ENCODE measurements at places on chromosomes 2 and 18.

DNA sequence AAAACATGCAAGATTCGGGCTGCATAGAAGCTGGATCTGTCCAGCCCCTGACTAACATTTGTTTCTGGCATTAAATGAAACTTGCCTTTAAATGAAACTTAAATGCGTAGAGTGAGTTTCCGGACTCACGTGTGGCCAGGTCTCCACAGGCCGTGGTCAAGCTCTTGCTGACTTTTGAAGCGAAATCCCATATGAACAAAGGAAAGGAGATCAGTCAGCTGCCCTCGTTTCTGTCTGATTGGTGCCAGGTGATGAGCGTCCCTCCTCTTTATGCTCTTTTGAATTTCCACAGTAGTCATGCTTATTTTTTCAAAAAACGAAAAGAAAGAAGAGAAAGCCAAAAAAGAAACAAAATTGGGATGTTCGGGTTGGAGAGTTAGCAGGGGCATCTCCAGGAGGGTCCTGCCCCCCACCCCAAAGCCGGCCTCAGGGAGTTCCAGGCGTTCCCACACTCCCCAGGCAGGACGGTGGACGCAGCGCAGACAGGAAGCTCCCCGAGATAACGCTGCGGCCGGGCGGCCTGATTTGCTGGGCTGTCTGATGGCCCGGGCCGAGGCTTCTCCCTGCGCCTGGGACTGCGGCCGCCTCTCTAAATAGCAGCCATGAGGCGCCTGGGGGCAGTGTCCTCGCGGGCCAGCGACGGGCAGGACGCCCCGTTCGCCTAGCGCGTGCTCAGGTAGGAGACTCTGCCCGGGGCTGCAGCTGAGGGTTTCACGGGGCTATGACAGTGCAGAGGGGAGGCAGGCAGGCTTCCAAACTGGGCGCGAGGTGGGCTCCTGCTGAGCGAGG is at the start of gene COLEC11:
Gene COLEC11, plus strand, starts transcription at position 620 of the 789 bp plus-strand sequence. CDS start 9,229 bp downstream, outside the sequence.
- H3K4me1 ChIP-seq: no peaks in the 10 kb centered on the region
- H3K36me3 ChIP-seq: no peaks in the 10 kb centered on the region
- no peak for DNase-seq
- H3K27ac ChIP-seq: no peak within 1 kb of the TSS

GRCh38 chr2:36330473-36331395 is 24.8 kb upstream of the CRIM1 start:
- peaks cover 13% of the 10 kb centered on the region for H3K4me1 ChIP-seq
- H3K27ac ChIP-seq: no peak overlapping the region

GRCh38 chr18:53946594-53946993 is 277.9 kb downstream of the MBD2 start:
- H3K27ac ChIP-seq: no peak overlapping the region
- DNase-seq: no peak
- peaks cover 5% of the 10 kb centered on the region for H3K4me1 ChIP-seq
- H3K4me3 ChIP-seq: no peak overlapping the region
- no peaks in the 10 kb centered on the region for H3K27me3 ChIP-seq

DNA sequence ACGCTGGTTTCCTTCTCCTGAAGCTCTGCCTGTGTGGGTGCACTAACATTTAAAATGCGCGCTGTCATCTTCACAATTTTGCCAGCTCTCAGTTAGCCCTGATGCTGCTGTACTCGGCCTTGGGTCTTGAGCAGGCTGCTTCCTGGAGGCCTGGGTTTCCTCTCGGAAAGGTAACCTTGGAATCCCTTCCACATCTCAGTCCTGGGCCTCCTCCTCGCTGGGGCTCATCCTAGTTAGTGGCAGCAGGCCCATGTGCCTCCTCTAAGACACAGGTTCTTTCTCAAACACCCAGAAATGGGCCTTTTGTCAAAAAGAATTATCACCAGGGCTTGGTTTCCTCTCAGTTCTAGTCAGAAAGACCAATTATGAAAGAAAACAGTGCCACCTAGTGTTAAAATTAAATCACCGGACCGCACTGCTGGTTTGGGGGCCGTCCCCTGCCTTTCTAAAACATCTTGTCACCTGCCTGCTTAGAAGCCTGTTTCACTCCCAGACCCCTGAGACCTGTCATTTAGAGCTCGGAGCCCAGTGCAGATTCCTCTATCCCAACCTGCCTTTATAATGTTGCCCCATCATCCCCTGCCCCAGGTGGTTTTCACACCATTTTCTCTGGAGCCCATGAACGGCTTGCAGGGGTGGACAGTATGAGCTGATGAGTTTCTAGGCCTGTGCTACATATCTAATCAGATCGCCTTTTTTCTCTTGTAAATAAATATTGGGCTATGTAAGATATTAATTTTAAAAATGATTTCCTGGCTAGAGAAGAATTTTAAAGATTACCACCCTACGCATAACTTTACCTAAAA is 42.4 kb downstream of the HK2 start:
- H3K4me1 ChIP-seq: no peaks in the 10 kb centered on the region

- H3K27me3 ChIP-seq: no peaks in the 10 kb centered on the region
- no peak for DNase-seq
- H3K4me1 ChIP-seq: no peaks in the 10 kb centered on the region
- H3K27ac ChIP-seq: no peak overlapping the region
Measured at GRCh38 chr2:197209742-197210408, 100.7 kb downstream of the ANKRD44 start.

DNA sequence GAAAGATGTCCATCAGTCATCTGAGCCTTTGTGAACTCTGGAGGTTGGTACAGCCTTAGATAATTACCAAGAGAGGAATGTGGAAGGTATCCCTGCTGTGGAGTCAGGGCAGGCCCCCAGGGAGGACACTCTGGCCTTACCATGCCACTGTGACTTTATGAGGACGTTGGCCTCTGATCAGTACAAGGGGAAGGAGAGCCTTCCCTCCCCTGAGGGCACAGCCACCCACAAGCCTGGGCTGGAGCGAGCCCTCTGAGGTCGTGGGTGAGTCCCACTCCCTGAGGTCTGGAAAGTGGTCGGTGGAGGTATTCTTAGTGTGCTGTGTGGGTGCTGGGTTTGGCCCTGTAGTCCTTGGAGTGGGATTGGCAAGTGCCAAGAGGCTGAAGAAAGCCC is 91.6 kb downstream of the STPG4 start:
- no peak for DNase-seq
- no peak overlapping the region for H3K27ac ChIP-seq
- no peak overlapping the region for H3K4me3 ChIP-seq
- H3K27me3 ChIP-seq: no peaks in the 10 kb centered on the region
- peaks cover 16% of the 10 kb centered on the region for H3K4me1 ChIP-seq

DNA sequence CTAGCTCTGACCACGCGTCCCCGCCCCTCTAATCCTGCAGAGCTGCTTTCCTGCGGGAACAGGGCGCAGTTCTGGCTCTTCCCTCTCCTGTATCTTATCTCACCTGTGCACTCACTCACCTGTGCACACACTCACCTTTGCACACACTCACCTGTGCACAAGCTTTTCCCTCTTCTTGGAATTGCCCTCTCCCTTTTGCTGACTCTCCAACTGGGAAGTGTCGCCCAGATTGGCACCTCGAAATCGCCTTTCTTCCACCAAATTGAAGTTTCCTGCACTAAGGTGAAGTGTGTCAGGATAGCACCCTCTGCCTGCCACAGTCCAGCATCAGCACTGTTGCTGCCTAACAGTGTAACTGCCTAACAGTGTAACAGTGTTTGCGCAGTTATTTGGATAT is 566 bp upstream of the CMPK2 start:
- no peak overlapping the region for H3K27ac ChIP-seq
- H3K36me3 ChIP-seq: no peaks in the 10 kb centered on the region
- peak overlapping the region; percentile 55 for H3K4me3 ChIP-seq
- H3K4me1 ChIP-seq: no peaks in the 10 kb centered on the region
- no peak for DNase-seq
- H3K27me3 ChIP-seq: peaks cover 16% of the 10 kb centered on the region

DNA sequence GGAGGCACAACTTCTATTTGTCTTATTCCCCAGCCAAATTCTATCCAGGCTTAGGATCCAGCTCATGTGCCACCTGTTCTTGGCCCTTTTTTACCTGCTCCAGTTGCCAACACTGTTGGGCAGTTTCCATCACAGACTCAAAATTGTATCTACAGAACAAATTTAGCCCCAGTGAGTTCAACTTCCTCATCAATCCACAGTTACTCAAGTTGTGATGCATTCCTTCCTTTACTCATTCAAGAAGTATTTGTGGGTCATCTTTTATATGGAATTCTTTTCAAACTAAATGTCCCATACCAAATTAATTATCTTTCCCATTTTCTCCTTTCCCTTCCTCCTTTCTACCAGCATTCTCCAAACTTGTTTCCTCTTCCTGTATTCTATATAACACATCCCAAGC is 12.7 kb upstream of the DDX18 start:
- no peak for DNase-seq
- no peaks in the 10 kb centered on the region for H3K27me3 ChIP-seq
- H3K36me3 ChIP-seq: no peaks in the 10 kb centered on the region
- no peak overlapping the region for H3K27ac ChIP-seq

DNA sequence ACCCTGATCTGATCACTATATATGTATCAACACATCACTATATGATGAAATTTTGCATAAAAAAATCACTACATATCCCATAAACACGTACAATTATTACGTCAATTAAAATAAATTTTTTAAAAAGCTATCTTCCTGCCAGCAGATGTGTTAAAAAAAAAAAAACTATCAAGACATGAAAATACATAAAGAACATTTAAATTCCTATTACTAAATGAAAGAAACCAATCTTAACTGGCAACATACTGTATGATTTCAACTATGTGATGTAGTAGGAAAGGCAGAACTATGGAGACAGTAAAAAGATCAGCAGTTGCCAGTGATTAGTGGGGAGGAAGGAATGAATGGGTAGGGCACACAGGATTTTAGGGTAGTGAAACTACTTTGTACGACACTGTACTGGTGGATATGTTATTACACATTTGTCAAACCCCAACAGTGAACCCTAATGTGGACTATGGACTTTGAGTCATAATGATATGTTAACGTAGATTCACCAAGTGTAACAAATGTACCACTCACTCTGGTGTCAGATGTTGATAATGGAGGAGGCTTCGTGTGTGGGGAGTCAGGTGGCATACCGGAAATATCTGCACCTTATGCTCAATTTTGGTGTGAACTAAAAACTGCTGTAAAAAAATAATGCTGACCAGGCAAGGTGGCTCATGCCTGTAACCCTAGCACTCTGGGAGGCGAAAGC is 27.4 kb downstream of the USP34 start:
- DNase-seq: no peak
- H3K27me3 ChIP-seq: no peaks in the 10 kb centered on the region
- H3K4me1 ChIP-seq: no peaks in the 10 kb centered on the region
- H3K4me3 ChIP-seq: no peak overlapping the region
- no peak overlapping the region for H3K27ac ChIP-seq
- H3K36me3 ChIP-seq: no peaks in the 10 kb centered on the region

DNA sequence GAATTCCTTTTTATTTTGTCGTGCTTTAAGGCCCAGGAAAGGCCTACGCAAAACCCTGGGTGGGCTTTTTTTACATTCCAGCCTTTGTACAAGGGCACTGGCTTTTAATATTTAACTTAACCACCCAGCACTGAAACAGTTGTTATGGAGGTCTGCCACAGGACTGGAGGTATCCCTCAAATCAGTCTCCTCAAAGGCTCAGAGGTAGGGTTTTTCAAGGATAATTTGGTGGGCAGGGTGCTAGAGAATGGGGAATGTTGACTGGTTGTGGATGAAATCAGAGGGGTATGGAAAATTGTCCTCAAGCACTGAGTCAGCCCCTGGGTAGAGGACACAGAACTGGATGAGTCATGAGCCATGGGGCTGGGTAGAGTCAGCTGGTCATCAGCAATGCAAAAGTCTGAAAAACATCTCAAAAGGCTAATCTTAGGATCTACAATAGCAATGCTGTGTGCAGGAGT is 443.1 kb downstream of the THSD7B start:
- DNase-seq: no peak
- peaks cover 6% of the 10 kb centered on the region for H3K4me1 ChIP-seq
- no peaks in the 10 kb centered on the region for H3K36me3 ChIP-seq
- H3K27me3 ChIP-seq: no peaks in the 10 kb centered on the region

- no peak for DNase-seq
- H3K36me3 ChIP-seq: no peaks in the 10 kb centered on the region
- no peak overlapping the region for H3K27ac ChIP-seq
- no peak overlapping the region for H3K4me3 ChIP-seq
- no peaks in the 10 kb centered on the region for H3K27me3 ChIP-seq
- H3K4me1 ChIP-seq: no peaks in the 10 kb centered on the region
Measured at GRCh38 chr18:78113136-78113939, 863.7 kb downstream of the GALR1 start.

DNA sequence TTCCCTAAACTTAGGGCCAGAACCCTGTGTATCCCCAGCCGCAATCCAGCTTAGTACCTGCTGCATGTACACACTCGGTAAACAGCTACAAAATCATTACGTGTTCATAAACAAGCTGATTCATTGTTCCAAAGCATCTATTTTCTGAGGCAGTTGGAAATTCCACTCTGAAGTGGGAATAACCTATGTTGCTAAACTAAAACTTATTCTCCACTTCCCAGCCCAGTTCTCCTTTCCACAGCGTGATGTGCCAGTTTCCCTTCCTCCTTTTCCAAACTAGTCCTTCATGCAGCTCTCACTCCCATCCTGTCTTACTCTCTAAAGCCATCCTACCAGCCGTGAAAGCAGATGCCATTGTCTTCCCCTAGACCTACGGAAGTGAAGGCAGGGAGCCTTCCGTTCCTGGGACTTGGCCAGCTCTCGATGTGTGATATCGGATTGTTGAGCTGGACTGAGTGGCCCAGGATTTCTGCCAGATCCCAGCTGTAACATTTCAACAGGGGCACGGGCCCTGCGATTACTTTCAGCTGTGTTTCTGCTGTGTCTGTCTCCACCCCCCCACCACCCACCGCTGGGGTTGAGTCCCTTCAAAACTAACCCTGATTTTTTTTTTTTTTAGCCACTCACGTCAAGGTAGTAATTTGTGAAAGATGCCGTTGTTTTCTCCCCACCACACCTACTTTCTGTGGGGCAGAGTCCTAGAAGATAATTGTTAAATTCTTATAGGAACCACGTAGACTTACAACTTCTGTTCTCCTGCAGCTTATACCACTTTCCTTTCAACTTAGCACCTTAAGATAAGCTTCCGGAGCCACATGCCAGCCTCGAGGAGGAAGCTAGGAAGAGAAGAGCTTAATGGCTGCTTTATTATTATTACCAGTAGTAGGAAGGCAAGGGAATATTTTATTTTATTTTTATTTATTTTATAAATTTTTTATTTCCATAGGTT is 100.9 kb downstream of the CRIM1 start:
- H3K27ac ChIP-seq: no peak overlapping the region
- peaks cover 24% of the 10 kb centered on the region for H3K4me1 ChIP-seq
- DNase-seq: no peak
- H3K4me3 ChIP-seq: no peak overlapping the region

DNA sequence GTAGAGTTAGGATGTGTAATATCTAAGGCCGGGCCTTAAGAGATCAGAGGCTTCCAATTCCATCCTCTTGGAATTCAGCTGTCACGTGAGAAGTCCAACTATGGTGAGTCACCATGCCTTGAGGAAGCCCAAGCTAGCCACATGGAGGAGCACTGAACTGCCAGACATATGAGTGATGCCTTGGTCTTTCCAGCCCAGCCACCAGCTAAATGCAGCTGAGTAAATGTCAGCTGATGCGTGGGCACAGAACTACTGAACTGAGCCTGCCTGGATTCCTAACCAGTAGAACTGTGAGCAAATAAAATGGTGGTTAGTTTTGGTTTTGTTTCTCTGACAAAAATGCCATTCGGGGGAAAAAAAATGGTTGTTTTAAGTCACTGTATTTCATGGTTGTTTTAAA is 153.7 kb upstream of the SERTAD2 start:
- H3K4me3 ChIP-seq: no peak overlapping the region
- peak overlapping the region; percentile 56 for H3K27ac ChIP-seq
- no peaks in the 10 kb centered on the region for H3K27me3 ChIP-seq
- no peaks in the 10 kb centered on the region for H3K36me3 ChIP-seq
